ENCODE measurements at places on chromosomes 11 and 22.

DNA sequence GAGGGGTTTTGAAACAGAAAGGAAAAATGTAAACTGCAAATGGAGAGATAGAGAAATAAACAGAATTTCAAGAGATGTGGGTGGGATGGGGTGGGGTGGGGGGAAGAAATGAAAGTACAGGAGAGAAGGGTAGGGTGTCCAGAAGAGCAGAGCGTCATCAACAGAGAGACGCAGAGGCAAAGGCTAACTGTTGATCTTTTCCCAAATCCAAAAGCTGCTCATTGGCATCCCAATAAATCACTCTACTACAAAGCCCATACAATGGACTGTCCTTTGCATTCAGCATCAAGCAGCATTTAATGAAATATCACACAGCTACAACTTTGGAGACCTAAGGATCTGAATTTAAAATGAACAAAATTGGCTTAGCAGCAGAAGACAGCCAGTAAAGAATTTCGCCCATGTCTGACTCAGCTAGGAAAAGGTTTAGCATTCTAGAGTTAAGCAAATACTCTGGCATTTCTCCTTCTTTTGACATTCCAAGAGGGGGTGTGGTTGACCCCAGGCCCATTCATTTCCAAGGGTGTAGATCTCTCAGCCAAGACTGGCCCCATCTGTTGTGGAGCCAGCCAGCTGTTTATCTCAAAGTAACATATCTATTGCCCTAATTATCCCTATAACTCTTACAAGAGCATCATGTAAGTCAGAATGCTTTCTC, 1.5 kb downstream of the RAB30 start:
- DNase-seq = no peak

DNA sequence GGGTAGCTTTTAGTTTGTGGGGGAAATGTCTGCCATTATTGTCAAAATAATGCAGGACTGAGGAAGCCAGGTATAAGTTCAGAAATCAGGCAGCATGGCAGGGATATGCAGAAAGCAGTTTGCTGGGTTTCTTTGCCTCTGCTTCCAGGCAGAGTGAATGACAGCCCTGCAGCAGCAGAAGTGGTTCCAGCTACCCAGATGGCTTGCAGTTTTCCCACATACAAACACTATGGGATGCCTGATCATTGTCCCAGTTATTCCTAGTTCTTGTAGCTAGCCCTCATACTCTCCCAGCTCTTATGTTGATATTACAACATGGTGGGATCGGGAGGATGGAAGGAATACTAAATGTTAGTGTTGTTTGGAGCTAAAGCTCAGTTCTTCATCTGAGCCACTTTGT, 2.8 kb upstream of the DIXDC1 start:
- DNase-seq = no peak

- no peak for DNase-seq
Observed at GRCh38 chr22:40805239-40805638, 13.9 kb downstream of the SLC25A17 start.

GRCh38 chr11:17164361-17165246, 43.2 kb downstream of the PIK3C2A start:
- peak; percentile 18 for DNase-seq

DNA sequence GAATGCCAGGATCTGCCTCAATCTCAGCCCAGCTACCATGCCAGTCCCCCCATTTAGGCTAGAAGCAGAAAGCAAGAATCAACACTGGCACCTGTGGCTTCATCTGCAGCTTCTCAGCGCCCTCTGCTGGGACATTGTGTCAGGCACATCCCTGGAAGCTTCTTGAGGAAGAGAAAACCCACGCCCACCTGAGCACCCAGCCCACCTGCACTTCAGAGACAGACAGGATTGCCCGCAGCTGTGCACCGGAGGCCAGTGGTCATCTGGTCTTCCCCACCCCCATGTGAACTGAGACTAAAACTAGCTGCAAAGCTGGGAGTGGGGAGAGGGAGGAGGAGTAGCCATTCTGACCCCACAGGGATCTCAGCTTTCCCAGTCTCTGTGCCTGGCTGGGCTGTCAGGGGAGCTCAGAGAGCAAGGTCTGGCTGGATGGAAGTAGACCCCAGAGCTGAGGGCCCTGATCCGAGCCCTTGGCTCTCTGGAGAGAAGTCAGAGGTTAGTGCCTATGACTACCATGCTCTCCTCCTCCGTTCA, 66.8 kb downstream of the FEZ1 start:
- DNase-seq = peak; percentile 54

GRCh38 chr22:41862160-41862529, 29.2 kb downstream of the SREBF2 start:
- DNase-seq = no peak

DNA sequence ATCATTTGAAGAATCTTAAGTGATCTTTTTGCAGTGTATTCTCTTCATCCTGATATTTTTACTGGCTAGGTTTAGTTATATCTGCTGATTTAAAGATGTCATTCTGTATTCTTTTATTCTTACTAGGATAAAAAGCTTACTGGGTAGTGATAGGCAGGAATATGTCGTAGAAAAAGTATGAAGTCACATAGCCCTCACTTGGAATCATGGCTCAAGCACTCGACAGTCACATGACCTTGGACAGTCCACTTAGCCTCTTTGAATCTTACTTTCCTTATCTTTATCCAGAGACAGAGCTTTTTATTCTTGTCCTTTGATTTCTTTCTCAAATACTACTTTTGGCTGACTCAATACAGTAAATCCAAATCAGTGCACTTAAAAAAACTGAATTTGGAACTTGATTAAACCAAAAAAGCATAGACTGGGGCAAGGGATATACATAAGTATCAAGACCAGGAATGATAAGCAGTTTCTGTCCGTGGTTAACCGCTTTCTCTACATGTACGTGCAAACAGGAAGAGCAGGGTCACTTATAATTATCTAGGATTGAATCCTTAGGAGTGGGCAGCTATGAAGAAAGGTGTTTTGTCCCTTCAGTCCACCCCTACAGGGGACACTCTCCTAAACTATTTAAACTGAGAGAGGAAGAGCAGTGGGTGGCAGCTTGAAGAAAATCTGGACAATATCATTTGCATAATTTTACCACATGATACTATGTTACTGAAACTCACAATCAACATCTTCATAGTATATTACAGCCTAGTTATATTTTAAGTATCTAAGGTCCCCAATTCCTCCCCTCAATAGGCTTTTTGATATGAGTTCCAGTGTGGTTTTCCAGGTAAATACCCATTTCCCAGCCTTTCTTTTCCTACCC, 8.0 kb downstream of the MMP7 start:
- DNase-seq = no peak

DNA sequence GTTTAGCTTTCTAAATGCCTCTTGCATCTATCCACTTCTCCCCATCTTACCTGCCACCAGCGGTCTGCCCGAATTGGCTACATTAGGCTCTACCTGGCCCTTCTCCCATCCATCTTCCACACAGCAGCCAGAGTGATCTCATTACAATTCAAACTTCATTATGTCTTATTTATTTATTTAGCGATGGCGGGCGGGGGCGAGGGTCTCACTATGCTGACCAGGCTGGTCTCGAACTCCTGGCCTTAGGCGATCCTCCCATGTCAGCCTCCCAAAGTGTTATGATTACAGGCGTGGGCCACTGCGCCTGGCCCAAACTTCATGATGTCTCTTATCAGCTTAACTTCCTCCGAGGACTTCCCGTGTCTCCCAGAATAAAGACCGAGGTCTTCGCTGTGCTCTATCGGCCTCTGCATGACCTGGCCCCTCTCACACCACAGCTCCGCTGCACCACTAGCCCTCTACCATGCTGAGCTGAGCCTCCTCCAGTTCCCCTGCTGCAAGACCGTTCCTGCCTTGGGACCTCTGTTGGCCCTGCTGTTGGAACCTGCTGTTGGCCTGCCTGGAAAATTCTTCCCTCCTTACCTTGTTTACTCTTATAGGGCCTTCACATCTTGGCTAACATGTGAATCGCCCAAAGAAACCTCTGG, 870 bp upstream of the CTTN start:
- no peak for DNase-seq

DNA sequence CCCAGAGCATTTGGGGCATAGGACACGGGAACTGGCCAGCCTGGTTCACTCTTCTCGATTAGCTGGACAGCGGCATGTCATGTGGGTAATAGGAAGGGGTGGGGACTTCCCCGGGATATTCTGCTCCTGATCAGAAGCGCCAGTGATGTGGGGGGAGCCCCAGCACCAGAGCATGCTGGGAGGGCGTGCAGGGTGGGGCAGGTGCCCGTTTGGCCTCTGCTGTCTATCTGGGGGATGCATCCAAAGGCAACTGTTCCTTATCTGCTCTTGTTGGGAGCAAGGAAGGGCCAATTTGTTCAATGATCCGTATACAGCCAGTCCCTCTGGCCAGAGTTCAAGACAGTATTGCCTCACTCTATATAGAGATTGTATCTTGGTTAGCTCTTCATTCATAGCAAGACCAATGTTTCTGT, 43.6 kb downstream of the PPARA start:
- no peak for DNase-seq

- no peak for DNase-seq
Observed at GRCh38 chr22:25405841-25406509, 158.5 kb upstream of the GRK3 start.

- no peak for DNase-seq
Observed at GRCh38 chr11:102882389-102883024, 7.7 kb upstream of the MMP12 start.

DNA sequence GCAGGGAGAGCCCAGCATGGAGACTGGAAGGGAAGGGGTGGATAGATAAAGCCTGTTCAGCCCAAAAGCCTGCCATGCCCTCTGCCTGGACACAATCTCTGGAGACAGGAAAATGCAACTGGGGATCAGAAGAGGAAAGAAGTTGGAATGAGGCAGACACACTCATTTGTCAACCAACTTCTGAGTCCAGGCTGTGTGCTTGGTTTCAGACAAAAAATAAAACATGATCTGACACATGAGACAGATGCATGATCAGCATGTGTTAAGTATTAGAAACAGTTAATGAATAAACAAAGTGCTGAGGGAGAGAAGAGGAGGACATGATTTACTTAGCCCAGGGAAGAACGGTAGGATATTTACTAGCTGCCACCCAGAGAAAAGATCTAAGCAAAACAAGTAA, 839 bp downstream of the LRRN4CL start:
- no peak for DNase-seq

- no peak for DNase-seq
Observed at GRCh38 chr11:134199531-134199930, 24.2 kb downstream of the NCAPD3 start.

DNA sequence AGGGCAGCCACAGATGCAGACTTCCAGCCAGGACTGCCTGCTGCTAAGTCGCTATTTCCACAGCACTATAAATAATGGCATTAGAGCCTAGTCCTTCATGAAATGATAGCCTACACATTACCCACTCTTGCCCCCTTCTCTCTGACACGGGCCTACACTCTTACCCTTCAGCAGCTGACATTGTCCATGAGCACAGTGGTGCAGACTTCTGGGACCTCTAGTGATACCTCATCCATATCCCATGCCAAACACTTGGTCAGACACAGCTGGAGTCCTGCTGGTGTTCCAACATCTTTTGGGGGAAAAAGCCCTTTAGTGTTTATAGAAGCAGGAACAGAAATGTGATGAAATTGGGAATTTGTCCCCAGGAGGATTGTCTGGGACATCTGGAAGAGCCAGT, 43.4 kb upstream of the RAB1B start:
- no peak for DNase-seq

DNA sequence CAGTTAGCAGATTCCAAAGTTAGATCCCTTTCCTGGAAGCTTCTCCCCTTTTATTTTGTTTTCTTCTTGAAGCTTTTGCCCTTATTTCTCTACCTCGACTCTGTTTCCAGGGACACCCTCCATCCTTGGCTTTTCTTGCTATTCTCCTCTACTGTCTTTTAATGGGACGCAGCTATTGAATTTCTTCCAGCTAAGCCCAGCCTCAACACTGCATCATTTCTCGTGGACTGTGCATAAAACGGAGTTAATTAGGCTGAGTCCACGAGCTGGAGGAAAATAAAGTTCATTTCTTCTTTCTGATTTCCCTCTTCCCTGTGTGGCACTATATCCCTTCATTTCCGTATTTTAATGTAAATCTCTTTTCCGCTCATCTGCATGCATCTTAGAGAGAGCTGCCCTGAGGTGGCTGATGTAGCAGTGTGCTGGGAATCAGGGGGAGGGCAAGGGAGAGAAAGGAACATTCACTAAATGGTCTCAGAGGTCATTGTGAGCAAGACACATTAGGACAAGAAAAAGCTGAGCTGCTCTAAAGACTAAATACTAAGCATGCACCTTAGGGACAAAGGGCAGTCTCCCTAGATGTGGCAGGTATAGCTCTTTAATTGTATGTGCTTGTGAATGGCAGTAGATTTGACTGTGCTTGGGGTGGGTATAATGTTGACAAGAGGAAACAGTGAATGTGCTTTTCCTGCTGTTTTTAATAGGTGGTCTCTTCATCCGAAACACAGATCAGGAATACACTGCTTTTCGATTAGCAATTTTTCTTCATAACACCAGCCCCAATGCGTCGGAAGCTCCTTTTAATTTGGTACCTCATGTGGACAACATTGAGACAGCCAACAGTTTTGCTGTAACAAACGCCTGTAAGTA, 1.9 kb downstream of the GRIA4 start:
- no peak for DNase-seq

- DNase-seq = no peak
Observed at GRCh38 chr11:82261367-82261766, 472.3 kb downstream of the FAM181B start.

GRCh38 chr11:13225038-13226001, 52.3 kb upstream of the BMAL1 start:
- no peak for DNase-seq

DNA sequence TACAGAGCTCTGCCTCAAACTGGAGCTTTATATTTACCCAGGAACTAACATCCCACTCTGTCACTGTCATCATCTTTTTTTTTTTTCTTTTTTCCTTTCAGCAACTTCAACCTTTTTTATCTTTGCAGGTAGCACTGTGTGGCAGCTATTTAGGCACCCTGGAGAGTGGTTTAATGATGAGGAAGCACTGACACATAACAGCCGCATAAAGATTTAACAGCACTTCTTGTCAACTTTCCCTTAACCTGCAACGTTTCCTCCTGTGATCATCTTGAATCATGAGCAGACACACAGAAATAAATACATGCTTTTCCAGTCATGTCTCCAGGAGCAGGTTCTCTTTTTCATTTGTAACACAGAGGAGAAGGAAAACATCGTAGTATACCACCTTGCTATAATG, 34.8 kb downstream of the PDGFD start:
- no peak for DNase-seq

GRCh38 chr11:19460718-19461405, 220.1 kb upstream of the E2F8 start:
- DNase-seq = no peak

GRCh38 chr22:35526333-35526979, 14.2 kb upstream of the RASD2 start:
- DNase-seq = no peak
